MM.1S (cell line): ENCODE measurements at places on chromosomes 12 and 14.

DNA sequence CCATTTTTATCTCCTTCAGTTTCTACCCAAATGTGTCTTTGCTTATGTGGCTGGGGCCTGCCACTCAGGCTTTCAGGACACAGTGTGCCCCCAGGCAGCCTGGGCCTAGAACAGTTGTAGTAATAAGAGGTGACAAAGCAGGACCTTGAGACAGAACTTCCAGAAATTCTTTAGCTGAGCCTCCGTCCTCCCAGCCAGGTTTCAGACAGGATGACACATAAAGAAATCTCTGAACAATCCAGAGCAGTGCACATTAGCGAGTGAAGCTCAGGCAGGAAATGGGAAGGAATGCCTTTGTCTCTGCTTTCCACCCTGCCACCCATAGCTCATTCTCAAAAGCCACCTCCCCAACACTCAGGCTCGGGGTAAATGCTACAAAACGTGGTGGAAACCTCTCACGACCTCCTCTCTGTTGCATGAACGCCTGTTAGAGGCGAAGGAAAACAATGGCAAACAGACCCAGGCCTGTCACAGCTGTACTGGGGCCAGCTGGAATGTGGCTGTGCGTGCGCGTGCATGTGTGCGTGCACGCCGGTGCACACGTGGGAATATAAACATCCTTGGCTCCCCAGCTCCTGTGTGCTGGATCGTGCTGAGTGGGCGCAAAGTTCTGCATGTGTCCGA is 286.7 kb downstream of the ZFP36L1 start:
- no peak for DNase-seq

DNA sequence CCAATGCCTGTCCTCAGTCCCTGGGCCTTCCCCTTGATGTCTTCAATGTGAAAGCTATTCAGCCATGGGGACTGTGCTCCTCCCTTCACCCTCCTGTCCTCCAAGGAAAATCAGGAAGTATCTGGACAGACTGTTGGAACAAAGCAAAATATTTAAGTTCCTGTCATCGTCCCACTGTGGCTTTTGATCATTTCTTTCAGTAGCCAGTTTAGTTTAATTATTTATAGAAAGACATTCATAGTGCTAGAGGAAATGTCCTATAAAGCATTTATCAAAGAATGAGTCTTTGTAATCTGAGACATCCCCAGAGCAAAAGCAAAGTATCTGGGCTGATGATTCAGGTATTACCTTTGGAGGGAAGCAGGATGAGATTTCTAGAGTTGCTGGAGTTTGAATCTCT is 254.1 kb downstream of the NRXN3 start:
- DNase-seq = no peak

DNA sequence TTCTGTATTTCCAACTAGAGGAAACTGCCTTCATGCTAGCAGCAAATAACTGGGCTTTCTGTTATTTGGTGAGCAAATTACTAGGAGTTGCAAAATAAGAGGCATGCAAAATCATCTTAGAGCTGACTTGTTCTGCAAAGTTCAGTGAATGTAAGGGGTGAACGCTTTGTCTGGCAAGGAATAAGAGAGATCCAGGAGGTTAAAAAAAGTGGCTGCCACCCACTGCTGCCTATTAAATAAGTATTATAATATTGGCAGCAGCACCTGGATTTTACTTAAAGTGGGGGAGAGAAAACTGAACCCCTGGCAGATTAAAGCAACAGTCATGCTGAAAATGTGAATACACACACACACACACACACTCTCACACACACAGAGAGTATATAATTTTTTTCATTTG is 557.0 kb downstream of the FLRT2 start:
- no peak for DNase-seq

- no peak for DNase-seq
Observed at GRCh38 chr14:90556012-90556477, 159.2 kb downstream of the CALM1 start.

GRCh38 chr12:131751335-131751734 is 40.4 kb downstream of the SFSWAP start:
- DNase-seq = no peak

- DNase-seq = no peak
Observed at GRCh38 chr12:31732926-31733548, 4.2 kb upstream of the AMN1 start.

GRCh38 chr14:77985211-77985615 is 185.0 kb upstream of the NRXN3 start:
- DNase-seq = no peak

DNA sequence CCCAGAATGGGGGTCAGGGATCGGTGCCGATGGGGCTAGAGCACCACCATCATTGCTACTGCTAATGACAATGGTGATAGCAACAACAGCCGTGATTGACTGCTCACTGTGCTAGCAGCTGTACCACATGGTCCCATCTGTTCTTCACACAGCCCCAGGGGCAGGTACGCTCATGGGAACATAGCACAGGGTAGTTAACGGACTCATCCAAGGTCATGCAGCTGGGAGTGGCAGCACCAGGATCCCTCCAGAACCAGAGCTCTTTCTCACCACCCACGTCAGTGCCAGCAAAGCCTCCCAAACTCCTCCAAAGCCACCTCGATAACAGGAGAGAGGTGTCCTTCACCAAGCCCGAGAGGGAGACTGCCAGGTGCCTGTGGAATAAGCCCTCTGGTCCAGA is 11.2 kb upstream of the DYNC1H1 start:
- DNase-seq = no peak

GRCh38 chr12:6632026-6632983 is 3.5 kb downstream of the LPAR5 start:
- DNase-seq = no peak

DNA sequence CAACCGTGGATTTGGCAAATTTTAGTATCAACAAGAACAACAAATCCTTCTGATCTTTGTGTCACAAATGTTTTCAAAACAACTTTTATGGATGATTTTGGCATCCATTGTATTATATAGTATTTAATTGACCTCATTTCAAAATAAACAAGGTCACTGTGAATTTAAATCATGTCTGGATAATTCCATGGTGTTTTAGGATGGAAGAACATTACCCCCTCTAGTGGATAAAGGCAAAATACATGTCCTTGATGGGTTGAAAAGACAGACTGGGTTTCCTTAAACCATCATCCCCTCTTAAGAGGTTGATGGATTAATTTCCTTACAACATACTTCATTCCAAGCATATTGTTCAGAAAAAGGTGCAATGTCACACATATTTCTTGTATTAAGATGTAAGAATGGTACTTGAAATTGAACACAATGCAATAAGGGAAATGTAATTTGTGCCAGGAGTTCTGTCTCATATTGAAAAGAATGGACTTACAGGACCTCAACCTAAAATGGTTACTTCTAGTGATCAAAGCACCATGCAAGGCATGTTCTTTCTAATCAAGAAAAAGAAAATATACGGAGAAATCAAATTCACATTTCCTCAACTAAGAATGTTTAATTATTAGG is 352.0 kb downstream of the BCAT1 start:
- peak; percentile 28 for DNase-seq

- no peak for DNase-seq
Observed at GRCh38 chr12:55899082-55899481, 28.6 kb downstream of the PYM1 start.
